ENCODE measurements at places on chromosomes 11 and 22.

- DNase-seq: no peak
Measured at GRCh38 chr11:118373263-118373662, 13.9 kb downstream of the UBE4A start.

DNA sequence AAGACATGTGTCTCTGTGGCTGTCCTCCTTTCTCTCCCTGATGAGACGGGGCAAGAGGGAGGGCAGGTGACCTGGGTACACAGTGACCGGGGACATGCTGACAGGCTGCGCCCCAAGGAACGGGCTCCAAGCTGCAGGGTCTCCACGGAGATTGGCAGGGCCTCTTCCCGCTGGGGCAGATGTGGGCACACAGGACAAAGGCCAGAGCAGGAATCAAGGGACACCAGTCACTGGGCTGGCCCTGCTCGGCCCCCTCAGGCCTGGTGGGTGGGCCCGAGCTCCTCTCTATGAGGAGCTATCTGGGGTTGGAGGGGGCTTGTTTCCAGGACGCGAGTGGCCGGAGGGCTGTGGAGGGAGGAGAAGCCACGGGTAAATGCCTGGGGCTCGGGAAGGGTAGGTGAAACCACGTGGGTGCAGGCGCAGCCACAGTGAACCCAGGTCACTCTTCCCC, 11.2 kb downstream of the PNPLA5 start:
- no peak for DNase-seq

- peak; percentile 87 for DNase-seq
Measured at GRCh38 chr22:36123673-36124630, 36.6 kb downstream of the APOL3 start.

- no peak for DNase-seq
Measured at GRCh38 chr11:87425391-87425790, 387.7 kb downstream of the TMEM135 start.

DNA sequence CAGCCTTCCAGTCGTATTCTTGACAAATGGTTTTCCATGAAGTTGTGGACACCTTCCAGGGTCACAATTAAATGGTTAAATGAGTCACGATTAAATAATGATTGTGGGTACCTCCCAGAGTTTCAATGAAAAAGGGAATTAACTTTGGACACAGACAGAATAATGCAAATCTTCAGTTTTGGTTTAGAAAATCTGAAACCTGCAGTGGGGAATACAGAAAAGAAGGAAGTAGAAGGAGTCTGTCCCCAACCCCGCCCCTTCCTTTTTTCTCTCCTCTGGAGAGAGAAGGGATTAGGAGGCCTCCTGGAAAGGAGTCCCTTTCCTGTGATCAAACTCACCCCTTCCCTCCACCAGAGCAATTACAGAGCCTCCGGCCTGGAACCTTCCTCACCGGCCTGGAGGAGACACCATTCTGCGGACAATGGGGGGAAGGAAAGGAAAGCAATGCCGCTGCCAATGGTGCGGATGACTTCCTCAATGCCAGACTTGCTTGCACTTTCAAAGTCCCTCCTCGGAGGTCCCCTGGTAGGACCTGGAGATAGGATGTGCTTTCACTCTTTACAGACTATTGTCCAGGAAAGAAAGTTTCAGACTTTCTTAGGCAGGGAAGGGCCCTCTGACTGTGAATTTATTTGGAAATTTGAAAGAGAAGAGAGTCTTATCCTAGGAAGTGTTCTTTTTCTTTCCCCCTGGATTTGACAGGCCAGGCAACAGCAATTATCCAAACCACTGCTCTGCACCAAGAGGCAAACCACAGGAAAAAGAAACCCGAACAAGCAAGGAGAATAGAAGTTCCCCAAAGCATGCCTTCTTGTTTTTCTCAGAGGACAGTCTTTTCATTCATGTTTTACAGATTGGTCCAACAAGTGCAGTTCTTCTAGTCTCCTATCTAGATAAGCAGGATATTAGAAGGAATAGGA, 86.8 kb downstream of the PTPRJ start:
- DNase-seq: no peak

GRCh38 chr11:60336767-60337391, 9.8 kb downstream of the MS4A6E start:
- DNase-seq: no peak

DNA sequence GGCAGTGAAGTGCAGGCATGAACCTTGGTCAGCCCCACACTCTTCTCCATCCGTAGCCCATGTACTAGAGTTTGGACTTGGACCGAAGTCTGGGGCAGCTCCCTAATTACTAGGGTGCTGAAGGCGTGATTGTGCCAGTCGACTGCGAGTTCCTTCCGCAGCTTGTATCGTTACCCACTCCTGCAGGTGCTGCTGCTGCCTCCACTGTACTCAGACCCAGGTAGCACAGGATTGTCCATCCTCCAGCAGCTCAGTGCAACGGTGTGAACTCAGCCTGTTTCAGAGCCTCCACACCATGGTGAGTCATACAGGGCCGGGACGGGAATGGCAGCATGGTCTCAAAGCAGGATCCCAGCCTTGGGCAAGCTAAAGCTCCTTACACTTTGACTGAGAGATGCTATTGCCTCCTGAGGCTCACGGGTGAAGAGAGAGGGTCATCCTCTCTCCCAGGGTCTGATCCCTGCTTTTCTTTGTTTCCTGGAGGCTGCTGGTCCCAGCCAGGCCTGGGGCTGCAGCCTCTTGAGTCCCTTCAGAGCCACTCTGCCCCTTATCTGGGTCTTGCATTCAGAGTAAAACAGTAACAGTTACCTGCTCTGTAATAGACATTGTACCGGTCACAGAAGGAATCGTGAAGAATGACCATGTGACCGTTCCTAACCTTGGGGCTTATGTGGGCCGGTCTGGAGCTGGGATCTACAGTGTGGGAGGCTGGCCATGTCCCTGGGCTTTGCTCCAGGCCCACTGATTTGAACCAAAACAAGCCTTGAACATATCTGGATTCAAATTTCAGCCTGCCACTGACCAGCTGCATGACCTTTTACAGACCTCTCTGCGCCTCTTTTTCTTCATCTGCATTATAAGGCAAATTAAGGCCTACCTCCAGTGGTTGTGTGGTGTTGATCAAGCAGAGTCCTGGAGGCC, 1.7 kb downstream of the TKFC start:
- DNase-seq: no peak

DNA sequence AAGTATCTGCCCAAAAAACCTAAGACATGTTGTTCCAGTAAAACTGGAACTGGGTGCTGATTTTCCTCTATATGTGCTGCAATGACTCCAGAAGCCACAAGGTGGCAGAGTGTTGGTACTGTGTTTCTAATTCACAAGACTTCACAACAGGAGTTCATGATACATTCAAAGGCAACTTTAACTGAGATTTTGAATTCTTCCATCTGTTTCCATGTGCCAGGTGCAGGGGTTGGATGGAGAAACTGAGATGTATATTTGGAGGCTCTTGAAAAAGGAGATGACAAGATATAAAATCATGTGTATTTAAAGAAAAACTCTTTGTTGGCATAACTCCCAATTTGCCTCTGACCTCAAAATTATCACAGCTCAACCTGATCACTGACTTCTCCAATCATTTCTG, 1098.6 kb upstream of the CCDC90B start:
- DNase-seq: peak; percentile 41

DNA sequence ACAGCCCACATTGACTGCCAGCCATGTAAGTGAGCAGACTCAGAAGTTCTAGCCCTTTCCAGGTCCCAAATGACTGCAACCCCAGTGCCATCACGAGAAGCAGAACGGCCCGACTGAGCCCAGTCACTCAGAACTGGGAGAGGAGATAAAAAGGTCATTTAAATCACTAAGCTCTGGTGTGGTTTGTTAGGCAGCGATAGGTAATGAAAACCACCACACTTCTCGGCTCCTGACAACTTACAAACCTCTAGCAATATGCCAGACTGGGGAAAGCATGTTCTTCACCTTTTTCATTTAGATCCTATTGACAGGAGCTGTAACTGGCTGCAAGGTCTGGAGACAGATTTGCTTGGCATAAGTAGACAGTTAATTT, 6.7 kb downstream of the SLC15A3 start:
- DNase-seq: no peak

- DNase-seq: no peak
Measured at GRCh38 chr11:848380-848931, 5.8 kb downstream of the TSPAN4 start.

GRCh38 chr11:3058753-3059664, 1.8 kb upstream of the CARS1 start:
- DNase-seq: no peak

Measured in iPS DF 6.9 (cell line).